ENCODE measurements at places on chromosomes 5 and 9.

GRCh38 chr5:98454904-98455303, 318.6 kb upstream of the RGMB start:
- no peak for DNase-seq

DNA sequence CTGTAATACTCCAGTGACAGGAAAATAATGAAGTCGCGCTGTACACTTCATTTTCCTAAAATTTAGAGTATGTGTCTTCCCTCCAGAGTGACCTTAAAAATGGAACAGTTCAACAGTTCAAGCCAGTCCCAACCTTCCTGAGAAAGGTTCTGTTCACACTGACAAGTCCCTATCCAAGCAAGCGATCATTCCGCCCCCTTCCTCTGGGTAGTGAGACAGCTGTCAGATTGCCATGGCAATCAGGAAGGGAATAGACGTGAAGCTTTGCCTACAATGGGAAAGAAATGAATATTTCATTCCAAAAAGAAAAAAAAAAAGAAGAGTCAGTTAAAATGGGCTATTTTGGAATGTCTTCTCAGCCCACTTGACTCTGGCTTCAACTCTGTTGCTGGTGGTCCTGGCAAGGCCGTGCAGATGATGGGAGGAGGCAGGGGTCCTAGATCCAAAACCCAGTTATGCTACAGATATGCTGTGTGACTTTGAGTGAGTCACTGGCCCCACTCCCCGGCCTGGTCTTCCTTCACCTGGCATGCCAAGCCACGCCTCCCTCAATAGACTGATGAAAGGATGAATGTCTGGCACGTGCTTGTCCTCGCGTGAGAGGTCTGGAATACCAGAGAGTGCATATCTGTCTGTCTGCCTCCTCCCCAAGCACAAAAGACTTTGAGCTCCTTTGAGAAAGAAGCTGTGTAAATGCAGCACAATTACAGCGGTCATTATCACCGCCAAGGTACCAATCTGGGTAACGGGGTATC, 165.8 kb upstream of the WWC1 start:
- DNase-seq = no peak

DNA sequence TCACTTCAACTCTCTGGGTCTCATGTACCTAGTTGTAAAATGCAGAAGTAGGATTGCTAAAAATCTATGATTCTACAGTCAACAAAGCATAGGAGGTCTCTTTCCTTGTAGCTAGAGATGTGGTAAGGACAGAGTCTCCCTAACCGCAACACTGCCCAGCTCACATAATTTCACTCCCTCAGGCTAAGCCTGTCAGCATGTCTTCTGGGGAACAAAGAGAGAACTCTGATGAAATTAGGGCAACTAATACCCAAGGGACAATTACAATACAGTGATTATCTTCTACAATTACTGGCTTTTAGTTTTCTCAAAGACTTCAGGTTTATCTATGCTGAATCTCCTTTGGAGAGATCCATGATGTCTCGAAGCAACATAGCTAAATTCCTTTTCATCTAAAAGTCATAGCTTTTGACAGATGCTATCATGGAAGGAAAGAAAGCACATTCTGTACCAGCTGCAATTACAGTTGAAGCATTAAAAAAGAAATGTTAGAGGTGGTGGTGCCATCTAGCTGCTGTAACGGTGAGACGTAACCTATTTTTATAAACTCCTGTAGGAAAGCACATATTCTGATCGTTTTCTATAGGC, 141.1 kb upstream of the TARS1 start:
- DNase-seq = no peak

- no peak for DNase-seq
These were observed 1050.4 kb downstream of the MAT2B start for GRCh38 chr5:164555809-164556208.

- no peak for DNase-seq
These were observed 1.5 kb upstream of the OLFM1 start for GRCh38 chr9:135085830-135086546.

GRCh38 chr9:130912932-130913598, 16.5 kb upstream of the QRFP start:
- no peak for DNase-seq

- DNase-seq = no peak
These were observed 307.2 kb downstream of the HTR1A start for GRCh38 chr5:63655043-63655442.

GRCh38 chr5:169838688-169839087, 141.6 kb downstream of the INSYN2B start:
- no peak for DNase-seq

DNA sequence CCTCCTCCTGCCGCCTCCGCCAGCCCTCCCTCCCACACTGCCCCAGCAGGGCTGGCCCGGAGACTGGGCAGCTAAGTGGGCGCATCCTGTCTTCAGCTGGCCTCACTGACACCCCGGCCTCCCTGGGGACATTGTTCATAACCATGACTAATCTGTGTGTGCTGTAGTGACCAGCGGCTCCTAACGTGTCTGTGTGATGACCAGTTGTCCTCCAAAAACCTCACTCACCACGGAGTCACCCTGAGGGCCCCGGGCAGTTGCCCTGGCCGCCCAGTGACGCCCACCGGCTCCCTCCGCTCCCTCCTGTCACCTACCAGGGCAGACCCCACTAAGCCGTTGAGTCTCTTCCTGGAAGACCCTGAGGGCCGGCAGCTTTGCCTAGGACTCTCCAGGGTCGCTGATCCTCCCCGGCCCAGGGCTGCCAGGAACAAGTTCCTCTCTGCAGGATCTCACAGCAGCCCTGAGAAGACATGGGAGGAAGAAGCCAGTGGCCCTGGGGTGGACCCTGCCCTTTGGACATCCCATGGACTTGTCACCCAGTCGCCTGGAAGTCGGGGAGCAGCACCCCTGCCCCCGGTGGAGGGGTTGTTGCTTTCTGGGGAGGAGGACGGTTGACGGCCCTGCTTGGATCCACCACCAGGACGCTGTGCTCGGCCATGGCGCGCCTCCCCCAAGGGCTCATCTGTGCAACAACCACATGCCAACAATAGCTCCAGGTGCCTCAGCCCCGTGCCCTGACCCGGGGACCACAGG, 110.2 kb upstream of the LMX1B start:
- no peak for DNase-seq

DNA sequence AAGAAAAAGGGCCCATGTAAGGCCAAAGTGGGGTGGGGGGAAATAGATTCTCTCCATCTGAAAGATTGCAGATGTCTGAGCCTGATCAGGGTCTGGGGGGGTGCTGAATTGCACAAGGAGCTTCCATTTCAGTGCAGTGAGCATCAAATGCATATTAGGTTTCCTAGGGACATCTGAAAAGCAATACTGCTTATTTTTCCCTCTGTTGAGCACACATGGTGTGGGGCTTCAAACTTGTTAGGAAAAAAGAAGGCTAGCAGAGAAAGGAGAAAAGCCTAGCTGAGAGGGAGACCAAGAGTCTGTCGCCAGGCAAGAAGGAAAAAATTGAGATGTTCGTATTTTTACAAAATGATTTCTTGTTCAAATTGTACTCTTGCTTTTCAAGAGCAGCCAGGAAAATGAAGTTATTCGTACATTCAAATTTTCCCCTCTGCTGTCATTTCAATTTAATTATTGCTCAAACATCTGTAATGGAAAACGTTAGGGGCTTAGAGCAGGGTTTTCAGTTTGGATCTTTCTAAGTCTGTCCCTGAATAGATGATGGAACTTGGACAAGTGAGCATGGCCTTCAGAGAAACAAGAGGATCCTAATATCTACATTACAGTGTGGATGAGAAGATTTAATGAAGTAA, 191.9 kb upstream of the GAS1 start:
- DNase-seq = no peak

DNA sequence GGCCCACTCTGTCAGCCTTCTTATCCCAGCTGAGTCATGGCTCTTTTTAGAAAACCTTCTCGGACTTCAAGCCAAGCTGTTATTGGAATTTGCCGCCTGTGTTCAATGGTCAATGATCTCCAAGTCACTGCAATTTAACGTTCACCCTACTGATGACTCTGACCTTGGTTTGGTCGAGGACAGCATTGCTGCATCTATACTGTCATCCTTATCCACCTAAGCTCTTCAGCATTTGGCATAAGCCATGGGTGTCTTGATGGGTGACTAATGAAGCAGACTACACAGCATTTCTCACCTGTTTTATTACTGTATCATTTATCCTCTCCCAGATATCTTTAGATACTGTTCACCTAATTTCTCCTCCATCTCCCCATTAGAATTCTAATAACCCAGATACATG, 5.6 kb upstream of the HSPB3 start:
- DNase-seq = no peak

DNA sequence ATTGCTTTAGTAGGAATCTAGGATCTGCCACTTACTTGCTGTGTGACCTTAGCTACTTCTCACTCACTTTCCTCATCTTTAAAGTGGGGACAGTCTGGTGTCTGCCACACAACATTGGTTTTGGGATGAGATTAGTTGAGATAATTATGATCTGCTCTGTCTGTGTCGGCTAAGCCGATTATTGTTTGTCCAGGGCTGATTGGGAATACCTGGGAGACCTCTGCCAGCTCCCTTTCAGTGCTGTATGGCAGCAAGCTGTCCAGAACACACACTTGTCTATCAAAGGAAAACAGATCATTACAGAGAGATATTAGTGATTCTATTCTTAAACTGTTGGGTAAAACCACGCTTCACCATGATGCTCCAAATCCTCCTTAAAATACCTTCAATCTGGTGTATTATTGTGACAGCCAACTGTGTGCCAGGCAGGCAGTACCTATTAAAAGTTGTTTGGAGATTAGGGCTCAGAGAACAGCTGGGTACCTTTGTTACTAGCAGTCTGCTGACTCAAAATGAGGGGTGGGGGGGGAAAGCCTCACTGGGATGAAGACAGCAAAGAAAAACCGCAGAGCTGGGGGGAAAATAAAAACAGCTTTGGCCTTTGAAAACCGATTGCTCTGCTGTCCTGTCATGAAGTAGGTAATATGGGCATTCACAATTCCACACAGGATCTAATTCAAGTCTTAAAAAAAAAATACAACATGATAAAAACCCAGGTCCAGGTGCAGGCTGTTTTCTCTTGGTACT, 458.4 kb upstream of the C9orf72 start:
- DNase-seq = no peak

- DNase-seq = no peak
These were observed 961 bp downstream of the DPP7 start for GRCh38 chr9:137113385-137114159.

DNA sequence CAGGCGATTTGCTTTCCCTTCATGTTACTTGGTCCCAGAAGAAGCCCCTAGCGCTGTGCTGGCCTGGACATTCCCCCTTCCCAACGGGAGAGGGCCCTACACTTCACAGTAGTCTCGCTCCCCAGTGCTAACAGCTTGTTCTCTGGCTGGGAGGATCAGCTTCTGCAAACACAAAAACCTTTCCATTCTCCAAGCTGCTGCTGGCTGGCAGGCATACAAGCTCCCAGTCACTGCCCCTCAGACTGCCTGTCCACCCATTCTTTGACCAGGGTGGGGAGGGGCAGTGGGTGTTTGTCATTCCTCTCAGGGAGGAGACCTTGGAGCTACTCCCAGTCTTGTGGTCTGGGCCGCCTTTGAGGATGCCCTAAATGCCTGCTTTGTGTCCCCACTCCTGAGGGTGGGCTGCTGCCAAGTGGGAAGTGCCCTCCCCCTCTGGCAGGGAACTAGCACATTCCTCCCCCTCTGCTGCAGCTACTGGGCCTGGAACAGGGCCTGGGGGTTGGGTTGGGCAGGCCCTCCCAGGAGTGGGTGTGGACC, 20.8 kb downstream of the ENHO start:
- no peak for DNase-seq

DNA sequence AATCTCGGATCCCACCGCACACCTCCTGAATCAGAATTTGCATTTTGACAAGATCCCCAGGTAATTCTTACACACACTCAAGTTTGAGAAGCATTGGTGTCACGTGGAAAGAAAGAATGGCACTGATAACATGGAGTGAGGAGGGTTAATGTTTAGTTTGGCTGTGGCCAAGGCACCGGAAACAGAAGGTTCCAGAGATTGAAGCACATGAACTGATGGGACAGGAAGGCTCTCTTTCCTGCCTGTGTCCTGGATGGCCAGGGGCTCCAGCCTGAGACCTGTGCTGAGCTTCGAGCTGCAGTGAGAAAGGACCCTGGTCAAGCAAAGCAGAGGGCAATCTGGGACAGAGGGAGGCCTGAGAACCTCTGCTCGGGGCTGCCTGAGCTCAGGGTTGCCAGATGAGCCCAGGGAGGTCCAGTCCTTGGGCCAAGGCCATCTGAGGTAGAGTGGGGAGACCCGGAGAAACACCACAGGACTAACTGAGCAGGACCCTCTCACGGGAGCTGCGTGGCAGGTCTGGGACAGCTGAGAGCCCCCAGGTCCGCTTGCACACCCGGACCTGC, 27.3 kb downstream of the AFAP1L1 start:
- no peak for DNase-seq

DNA sequence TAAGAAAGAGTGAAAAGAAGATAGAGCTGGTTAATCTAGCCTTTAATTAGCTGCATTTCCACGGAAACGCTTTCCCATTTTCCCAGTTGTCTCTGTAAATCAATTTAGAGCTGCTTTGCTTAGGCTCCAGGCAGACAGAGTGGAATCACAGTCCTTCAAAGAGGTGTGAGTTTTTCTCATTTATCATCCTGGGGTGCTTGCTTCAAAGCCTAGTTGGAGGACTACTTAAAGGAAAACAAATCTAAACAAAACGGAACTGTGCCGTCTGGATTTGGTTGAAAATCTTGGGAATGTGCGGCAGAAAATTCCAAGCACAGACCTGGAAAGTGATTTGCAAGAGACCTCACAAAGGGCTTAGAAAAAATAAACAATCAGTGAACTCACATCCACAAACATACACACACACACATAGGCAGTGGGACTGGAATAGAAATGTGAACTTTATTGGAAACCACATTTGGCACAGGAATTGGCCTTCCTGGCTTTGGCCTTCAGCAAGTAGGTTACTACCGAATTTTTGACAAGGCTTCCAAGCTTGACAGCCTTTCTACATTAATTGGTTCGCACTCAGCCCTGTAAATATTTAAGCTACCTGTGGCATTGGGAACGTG, 235.2 kb upstream of the SLC24A2 start:
- no peak for DNase-seq

Data from stimulated activated CD4-positive, alpha-beta T cell treated with anti-CD3 and anti-CD28 coated beads, Interleukin-4, amount 100 ng/mL, for 4 hours (primary cell).